ENCODE measurements at places on chromosomes 6 and 20.

- DNase-seq, result no peak
Measured at GRCh38 chr6:47070461-47070860, 28.3 kb upstream of the ADGRF1 start.

DNA sequence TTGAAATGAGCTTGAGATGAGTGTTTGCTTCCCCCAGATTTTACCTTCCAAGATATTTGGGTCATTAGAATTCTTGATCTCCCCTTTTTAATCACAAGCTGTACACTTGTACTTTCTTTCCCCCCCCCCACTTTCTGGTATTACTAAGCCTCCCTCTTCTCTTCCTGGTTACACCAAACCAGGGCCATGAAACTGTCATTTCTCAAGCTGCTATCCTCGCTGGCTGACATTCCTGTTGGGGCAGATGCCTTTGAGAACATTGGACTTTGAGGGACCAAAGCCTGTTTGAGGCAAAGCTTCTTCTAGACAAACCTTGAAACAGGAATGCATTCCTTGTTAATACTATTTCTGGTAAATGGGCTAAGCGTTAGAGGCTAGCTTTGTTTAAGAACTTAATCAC lies 32.3 kb upstream of the MAP3K7 start:
- no peak for DNase-seq

- DNase-seq, result peak; percentile 90
Measured at GRCh38 chr6:111427341-111428116, 55.5 kb downstream of the REV3L start.

DNA sequence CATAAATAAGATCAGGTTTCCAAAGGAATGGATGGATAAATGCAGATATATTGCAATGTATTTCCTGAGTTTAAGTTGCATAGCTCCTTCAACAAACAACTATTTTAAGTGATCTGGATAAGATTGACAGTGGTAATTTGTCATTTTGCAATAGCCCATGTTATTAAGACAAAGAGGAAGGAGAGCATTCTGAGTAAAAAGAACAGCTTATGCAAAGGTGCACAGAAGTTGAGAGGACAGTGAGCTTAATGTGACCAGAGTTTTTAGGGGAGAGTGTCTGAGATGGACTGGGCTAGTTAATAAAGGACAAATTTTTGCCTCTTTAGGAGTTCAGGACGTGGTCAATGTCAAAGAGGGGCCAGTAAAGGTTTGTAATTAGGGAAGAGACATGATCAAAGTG lies 48.8 kb upstream of the FBXO30 start:
- no peak for DNase-seq

GRCh38 chr6:147651249-147652063 lies 143.0 kb downstream of the SAMD5 start:
- DNase-seq, result no peak

DNA sequence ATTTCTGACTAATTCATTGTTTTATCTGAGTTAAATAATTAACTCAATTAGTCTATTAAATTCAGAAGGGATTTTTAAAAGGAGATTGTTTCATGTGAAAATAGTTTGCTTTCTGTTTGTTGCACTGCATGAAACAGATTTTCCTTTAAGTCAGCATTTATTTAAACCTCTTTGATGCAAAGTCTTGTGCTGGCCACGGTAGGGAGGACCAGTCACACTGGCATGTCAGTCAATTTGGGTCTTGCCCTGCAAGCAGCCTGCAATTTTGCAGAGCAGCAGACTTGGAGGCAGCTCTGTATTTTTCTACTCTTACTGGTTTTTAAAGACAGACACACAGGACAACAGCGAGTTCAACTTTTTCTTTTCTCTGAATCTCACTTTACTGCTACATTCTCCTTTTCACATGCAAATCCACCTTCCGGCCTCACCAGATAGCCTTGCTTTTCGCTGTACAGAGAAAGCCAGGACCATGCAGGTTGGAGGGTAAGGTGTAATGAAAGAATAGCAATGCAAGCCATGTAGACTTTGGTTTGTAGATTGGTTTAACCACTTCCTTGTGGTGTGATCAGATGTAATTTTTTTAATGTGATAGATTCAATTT lies 689.9 kb upstream of the AGPAT4 start:
- no peak for DNase-seq
